Spleen (tissue), 13 donors: ENCODE measurements at places on chromosomes 13 and 19. TPM values are rescaled to one million over a fixed set of nuclear protein-coding genes. Genes with fewer than 3 reads are reported as not detected.

Gene C19orf44
- 7.5 TPM for total RNA-seq

Gene HSPB6
- total RNA-seq: 4.3 TPM

Gene SLC17A7
- total RNA-seq: not detected

- no peak for DNase-seq
Observed at GRCh38 chr13:77544758-77545338, 9.3 kb downstream of the SCEL start.

DNA sequence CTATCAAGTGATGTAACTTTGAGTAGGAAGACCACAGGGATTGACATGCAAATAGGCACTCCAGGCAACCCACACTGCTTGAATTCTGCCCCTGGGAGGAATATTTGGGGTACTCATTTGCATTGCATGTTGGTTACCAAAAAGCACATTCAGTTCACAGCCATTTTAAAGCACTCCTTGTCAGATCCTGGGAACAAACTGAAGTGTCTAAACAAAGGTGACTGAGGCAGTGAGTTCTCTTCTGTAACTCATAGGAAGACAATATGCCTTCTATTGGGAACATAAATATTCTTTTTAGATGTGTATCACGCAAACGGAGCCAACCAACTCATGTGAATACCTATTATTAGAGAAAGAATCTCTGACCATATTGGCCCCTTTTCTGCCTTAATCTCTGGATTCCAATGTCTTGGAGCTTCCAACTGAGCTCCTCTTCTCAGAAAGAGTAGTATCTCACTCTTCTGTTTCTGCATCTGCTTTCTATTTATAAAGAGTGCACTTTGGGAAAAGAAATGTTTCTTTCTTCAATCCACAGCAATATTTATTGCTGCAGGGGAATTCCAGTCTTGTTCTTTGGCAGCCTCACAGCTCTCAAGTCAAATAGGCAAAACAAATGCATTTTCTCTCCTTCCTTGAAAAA is 125.7 kb upstream of the NBEA start:
- DNase-seq: no peak

GRCh38 chr13:85313761-85314503 is 485.3 kb downstream of the SLITRK6 start:
- no peak for DNase-seq

DNA sequence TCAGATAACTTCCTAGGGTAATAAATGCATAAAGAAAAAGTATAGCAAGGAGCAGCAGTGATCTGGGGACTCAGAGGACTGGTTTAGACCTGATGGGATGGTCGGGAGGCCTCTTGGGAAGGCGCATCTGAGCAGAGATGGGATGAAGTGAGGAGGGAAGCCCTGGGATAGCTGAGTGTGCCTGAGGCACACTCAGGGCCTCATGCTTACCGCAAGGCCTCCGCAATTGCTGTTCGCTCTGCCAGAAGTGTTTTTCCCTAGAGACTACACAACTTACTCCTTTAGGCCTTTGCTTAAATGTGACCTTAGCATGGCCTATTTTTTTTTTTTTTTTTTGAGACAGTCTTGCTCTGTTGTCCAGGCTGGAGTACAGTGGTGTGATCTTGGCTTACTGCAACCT is 4.1 kb upstream of the DLL3 start:
- DNase-seq: no peak
